ENCODE measurements at places on chromosomes 4 and X.
A peak's percentile ranks its signal among the peaks of the same experiment; 100 is the strongest.

DNA sequence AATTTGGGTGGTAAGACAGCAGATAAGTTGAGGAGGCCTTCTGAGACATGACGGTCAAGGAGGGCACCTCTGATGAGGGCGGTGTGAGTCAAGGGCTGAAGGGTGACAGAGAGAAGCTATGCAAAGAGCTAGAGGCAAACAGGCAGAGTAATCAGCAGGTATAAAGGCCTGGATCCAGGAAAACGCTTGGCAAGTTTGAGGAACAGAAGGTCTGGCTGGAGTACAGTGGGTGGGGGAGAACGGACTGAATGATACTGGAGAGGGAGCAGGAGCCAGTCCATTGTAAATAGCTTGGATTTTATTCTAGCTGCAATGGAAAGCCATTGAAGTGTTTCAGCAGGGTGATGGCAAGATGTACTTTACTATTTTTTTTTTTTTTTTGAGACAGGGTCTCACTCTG lies 39.3 kb downstream of the RAB33B start:
- DNase-seq: no peak

GRCh38 chr4:132276185-132276584 lies 872.9 kb upstream of the PCDH10 start:
- DNase-seq: no peak

DNA sequence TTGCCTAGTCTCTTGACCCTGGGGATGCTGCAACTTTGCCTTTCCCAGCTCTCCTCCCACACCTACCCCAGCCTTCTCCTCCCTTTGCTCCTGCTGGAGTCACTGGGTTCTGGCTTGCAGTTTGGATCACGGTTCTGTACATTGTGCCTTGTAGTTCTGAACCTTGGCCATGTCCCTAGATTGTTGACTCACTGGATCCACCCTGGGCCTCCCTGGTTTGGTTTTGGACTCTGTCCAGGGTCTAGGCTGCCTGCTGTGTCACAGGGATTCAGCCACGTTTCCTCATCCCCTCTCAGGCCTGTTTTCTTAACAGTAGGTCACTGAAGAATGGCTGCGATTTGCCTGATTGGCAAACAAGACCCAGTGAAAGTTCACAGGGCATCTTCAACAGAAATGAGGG lies 11.5 kb upstream of the GABRE start:
- DNase-seq: no peak

DNA sequence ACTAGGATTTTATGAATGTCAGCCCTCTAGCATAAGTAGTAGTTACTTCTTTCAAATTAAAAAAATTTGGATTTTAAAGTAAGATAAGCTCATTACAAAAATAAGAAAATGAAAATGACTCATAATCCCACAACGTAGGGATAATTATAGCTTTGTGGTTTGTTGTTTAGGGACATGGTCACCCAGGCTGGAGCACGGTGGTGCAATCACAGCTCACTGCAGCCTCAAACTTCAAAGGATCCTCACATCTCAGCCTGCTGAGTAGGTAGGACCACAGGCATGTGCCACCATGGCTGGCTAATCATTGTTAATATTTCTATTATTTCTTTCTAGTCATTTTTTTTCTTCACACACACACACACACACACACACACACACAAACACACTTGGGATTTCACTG lies 57.6 kb downstream of the PLAC1 start:
- DNase-seq: no peak

- no peak for DNase-seq
These were observed 12.3 kb upstream of the KCND1 start for GRCh38 chrX:48983896-48984295.

DNA sequence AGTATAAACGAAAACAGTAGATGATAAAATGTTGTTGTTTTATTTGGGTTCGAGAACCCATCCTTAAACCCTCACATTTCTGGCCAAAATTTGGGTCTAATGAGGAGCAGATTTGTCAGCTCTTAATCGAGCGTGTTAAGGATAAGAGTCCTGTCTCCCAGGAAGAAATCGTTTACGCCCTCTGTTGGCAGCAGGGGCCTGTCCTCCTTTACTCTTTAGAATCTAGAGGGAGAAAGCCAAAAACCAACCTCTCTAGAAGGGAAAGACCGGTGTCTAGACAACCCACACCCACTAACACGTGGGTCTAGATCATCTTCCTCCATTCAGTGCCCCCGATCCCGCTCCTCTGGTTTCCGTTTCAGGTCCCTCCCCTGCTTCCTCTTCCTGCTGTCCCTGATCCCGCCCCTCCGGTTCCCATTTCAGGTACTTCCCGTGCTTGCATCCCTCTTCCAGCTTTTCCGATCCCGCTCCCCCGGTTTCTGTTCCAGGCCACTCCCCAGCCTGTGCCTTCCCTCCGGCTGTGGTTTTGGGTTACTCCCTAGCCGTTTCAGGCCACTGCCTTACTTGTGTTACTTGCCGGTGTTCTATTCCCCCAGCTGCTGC lies 339.1 kb downstream of the PAPSS1 start:
- peak; percentile 13 for DNase-seq

DNA sequence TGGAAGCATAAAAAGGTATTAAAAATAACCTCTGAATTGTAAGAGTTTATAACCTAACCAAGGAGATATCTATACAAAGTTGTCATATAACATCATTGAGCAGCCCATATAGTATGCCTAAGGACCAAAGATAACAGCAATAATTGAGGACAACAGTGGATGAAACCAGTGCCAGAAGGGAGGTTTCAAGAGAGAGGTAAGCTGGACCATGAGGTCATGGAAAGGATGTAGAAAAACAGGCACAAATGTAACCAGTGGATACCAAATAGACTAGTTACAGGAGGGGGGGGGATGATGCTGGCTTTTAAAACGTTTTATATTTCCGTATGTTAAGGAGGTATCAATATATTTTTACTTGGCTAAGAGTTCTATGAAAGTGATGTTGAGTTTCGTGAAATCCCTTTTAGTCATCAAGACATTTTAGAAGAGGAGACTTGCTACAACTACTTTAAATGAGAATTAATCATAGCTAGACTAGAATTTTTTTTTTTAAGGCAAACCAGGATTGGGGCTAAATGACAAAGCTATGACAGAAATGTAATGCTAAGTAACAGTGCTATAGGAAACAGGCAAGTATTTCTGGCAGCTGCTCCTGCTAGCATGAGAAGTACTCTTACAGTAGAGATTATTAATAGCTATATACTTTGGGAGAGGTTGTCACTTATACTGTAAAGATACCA lies 161.1 kb downstream of the FBXW7 start:
- no peak for DNase-seq
